ENCODE measurements at places on chromosomes 1 and 21. TPM values are rescaled to one million over a fixed set of nuclear protein-coding genes. Genes with fewer than 3 reads are reported as not detected.

DNA sequence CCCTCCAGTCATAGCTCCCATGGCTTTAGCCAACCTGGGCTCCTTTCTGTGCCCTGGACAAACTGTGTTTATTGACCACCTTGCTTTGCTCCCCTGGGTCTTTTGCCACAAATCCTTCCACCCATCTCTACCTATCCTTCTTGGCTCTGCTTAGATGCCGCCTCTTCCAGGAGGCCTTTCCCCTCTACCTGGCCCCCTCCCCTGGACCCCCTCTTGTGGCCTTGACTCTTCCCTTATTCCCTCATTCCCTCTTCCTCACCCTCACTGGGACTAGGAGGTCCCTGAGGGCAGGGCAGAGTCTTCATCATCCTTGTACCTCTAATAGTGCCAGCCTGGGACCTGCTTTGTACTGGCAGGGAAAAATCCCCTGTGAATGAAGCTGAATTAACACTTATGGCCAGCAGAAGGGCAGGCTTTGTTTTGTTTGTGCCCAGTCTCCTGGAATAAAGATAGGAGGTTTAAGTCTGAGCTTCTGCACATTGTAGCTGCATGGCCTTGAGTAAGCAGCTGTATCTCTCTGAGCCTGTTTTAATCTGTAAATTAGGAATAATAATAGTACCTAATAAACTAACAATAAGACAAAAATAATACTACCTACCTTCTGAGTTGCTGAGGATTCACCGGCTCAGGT is 13.7 kb downstream of the PTPRU start:
- DNase-seq, result no peak

Gene MIS18A
- total RNA-seq, result 2.9 TPM

- DNase-seq, result no peak
Observed at GRCh38 chr1:38240618-38241017, 194.0 kb upstream of the POU3F1 start.

DNA sequence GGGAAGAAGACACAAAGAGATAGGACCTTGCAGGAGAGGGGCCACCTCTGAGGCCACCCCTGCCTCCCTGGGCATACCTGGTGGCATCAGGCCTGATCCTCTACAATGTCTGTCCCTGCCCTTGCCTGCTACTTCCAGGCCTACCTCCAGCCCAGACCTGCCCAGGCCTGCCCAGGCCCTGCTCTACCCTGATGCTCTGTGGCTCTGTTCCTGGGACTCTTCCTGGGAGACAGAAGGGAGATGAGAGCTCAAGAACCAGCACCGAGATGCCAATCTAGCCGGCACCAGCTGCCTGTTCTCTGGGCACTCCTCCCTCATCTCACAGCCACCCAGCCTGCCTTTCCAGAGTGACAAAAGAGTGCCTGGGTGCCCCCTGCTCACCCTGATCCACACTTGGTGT is 2.7 kb downstream of the CELF3 start:
- no peak for DNase-seq

GRCh38 chr21:38177919-38178652 is 78.7 kb upstream of the KCNJ15 start:
- no peak for DNase-seq

DNA sequence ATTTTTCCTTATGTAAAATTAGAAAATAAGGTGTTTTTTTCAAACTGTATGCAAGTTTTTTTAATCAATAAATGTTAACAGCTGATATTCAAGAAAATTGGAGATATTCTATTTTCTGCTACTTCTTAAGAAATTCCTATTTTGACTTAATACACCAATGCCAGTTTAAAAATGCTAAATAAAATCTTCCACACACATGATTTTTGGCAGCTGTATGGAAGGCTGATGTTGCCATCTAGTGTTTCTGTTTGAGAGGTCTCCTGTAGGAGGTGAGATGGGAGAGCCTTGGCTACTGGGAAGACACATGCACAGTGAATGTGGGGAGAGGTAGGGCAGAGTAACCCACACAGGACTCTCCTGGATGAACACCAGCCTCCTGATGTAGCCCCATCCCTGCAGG is 29.2 kb upstream of the OR2B11 start:
- DNase-seq, result peak; percentile 65

All from umbilical cord (tissue), 2 donors.